SK-N-SH (cell line): ENCODE measurements at places on chromosomes 13 and 19. TPM values are rescaled to one million over a fixed set of nuclear protein-coding genes. Genes with fewer than 3 reads are reported as not detected.

ZNF560 gene
- 0.10 TPM in 2 replicates for polyA plus RNA-seq

KLK4 gene
- polyA plus RNA-seq: not detected in 2 replicates

GRCh38 chr13:99046851-99047250, 69.0 kb upstream of the DOCK9 start:
- no peak for DNase-seq

GRCh38 chr19:29245215-29245614, 32.3 kb upstream of the UQCRFS1 start:
- DNase-seq: no peak

DNA sequence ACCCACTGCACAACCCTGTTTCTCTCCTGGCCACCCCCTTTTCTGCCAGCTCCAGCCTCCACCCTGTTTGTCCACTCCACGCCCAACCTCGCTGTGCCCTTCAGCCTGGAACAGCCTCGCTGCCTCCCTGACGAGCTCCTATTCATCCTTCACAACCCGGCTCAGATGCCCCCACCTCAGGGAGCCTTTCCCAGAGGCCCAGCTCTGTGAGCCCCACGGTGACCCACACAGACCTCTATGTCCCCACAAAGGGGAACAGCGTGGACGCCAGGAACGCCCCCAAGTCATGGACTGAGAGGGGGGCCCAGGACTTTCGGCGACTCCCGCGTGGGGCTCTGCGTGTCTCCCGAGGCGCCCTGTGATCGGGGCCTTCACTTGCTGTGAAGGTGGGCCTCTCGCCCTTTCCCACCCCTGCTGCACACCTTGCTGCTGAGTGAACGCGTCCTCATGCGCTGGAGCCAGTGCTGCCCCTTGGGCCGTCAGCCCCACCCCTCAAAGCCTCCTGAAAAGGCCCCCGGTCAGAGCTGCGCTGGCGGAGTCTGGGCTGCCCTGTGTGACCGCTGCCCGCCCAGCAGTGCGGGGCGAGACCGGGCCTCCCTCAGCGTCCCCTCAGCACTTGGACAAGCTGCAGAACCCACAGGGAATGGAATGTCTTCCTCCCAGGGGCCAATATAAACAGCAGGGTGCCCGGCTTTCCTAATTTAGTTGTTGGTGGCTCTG, 40.0 kb downstream of the ADPRHL1 start:
- DNase-seq: no peak

GRCh38 chr13:99260216-99260615, 2.0 kb upstream of the GPR18 start:
- no peak for DNase-seq

DNA sequence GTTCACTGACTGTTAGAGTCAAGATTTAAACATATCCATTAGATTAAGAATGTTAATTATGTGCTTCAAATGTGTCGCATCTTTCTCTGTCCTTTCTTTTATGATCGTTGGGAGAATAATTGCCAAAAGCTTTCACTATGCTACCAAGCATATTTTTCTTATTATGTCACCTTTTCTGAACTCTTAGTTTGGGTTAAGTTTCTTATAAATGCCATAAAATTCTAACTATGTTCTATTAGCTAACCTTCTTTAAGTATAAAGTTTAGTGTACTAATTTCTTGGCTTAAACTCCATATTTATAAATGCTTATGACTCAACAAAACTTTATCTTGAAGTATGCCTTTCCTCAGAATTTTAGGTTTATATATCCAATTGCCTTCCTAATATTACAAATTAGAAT, 1759.4 kb downstream of the PCDH9 start:
- DNase-seq: no peak

- DNase-seq: no peak
Measured at GRCh38 chr13:55160867-55161266, 1979.9 kb upstream of the PRR20A start.

DNA sequence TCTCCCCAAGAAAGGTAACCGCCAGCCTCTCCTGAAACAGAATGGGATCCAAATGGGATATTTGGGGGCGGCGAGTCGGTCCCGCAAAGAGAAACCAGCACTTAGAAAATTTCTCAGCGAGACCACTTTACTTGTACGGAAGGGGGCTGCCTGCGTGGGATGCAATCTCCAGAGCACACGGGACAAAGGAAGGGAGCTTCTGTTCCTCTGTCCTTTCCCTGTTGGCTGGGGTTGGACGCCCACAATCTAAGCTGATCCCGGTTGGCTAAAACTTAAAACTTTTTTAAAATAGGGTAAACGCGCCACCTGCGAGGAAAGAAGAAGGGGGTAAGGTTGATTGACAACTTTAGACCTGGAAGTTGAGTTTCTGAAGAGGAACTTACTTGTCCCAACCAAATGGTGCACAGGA, 826 bp upstream of the BSG start:
- no peak for DNase-seq

GRCh38 chr13:39602277-39602613, 748 bp downstream of the LHFPL6 start:
- no peak for DNase-seq

GRCh38 chr13:26557393-26558073, at the start of gene WASF3:
Gene WASF3, plus strand, starts transcription at chr13:26557683. Its CDS starts 84,588 bp downstream, at chr13:26642271.
- DNase-seq: peak; percentile 99

GRCh38 chr19:5961969-5962945, 15.7 kb downstream of the RANBP3 start:
- no peak for DNase-seq

DNA sequence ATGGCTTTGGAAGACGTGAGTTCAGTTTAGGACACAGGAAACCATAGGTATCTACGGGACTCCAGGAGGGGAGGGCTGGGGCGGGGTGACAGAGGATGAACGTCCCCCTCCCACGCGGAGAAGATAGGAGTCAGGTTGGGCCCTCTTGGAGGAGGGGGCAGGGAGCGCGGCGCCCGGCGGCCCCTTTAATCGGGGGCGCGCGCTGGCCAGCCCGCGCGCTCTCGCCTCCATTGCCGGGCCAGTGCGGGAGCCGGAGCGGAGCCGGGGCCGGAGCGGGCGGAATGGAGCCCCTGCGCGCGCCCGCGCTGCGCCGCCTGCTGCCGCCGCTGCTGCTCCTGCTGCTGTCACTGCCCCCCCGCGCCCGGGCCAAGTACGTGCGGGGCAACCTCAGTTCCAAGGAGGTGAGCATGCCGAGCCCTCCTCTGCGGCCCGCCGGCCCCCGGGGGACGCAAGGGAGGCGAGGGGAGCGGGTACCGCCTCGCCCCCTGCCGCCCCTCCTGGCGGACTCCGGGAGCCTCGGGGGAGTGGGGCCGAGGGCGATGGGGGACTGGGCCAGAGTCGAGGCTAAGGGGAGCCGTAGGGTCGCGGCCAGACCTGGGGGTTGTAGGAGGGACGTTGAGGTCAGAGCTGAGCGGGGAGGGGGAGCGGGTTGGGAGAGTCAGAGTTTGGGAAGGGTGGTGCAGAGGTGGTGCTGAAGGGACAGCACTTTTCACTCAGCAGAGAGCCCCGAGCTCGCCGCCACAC, at the start of gene TMEM145:
TMEM145 (plus strand) TSS at position 214 of the 744 bp plus-strand sequence; CDS start at position 282, 68 bp downstream.
- peak; percentile 97 for DNase-seq

DNA sequence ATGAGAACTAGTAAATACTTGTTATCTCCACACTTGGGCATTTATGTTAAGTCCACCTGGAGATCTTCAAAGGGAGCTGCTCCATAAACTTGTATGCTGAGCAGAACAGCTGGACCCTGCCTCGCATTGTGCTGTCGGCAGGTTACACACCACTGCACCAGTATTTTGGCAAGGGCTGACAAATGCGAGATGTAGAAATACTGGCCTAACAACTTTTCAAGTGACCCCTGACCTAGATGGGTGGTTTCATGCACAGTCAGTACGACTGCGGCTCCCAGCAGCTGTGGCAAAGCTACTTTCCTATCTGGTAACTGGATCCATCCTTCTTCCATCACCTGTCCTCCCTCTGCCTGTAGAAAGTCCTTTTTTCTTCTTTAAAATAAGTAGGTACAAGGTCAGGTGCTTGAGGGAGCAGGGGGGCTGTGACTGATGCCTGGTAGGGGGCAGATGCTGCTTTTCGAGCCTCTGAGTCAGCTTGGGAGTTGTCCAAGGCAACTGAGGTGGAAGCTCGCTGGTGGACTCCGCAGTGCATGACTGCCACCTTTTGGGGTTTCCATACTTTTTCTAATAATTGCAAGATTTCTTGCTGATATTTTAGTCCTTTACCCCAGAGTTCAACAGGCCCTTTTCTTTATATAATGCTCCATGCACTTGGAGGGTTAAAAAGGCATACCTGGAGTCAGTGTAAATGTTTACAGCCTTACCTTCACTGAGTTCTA, 86.8 kb downstream of the SLC25A15 start:
- no peak for DNase-seq

DNA sequence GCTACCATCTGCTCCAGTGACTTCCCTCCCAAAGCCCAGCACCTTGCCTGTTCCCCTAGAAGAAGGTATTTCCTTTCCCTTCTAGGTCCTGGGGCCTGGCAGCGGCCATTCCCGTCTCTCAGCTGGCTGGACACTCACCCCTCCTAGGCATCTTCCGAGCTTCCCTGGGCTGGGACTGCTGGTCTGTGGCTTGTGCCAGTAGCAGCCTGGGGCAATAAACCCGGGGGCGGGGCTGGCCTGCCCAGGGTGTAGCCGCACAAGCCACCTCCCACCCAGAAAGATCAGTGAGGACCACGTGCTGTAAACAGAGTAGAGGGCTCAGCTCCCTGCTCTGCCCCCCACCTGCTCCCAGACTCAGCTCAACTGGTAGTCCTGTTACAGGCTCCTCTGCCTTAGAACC, 15.0 kb downstream of the LIPE start:
- DNase-seq: peak; percentile 70

- DNase-seq: no peak
Measured at GRCh38 chr19:48826606-48827020, 9.7 kb downstream of the HSD17B14 start.

- DNase-seq: peak; percentile 9
Measured at GRCh38 chr13:21557995-21558394, 46.0 kb downstream of the MICU2 start.
